ENCODE measurements at places on chromosomes 5 and 9. TPM values are rescaled to one million over a fixed set of nuclear protein-coding genes. Genes with fewer than 3 reads are reported as not detected.

GRCh38 chr5:45697201-45697600 is 1.0 kb upstream of the HCN1 start:
- no peak for DNase-seq

- DNase-seq = no peak
Observed at GRCh38 chr9:72382405-72382804, 17.4 kb upstream of the ZFAND5 start.

- no peak for DNase-seq
Observed at GRCh38 chr9:70205366-70206020, 53.3 kb upstream of the SMC5 start.

Gene CCDC187
- total RNA-seq = not detected

DNA sequence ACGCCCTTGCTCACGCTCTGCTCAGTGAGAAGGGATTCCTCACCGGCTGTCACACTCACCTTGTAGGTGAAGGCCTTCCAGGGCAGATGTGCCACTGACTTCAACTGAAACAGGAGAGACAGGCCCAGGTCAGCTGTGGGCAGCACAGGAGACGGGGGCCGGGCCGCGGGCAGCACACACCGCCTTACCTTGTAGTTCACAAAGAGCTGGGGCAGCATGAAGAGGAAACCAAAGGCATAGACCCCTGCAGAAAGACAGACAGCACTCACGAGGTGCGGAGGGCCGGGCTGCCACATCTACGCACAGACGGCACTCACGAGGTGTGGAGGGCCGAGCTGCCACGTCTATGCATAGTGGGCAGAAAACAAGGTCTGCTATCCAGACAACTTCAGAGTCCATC is 23.3 kb downstream of the CLPTM1L start:
- DNase-seq = no peak

GRCh38 chr5:133642153-133642722 is 29.9 kb upstream of the FSTL4 start:
- no peak for DNase-seq

Gene C7
- under 0.01 TPM for total RNA-seq

DNA sequence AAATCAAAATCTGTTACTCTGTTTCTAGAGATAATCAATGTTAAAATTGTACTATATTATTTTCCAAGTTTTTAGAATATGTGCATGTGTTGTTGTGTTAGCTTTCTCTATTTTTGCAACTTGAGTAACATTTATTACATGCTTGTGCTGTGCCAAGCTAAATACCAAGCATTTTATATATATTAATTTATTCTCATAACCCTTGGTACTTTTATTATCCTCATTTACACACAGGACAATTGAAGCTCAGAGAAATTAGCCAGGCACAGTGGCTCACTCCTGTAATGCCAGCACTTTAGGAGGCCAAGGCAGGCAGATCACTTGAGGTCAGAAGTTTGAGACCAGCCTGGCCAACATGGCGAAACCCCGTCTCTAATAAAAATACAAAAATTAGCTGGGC is 254.0 kb upstream of the DMRT1 start:
- DNase-seq = no peak

GRCh38 chr9:30630459-30630858 is 1754.0 kb upstream of the ACO1 start:
- no peak for DNase-seq

Gene AKNA
- 0.87 TPM for total RNA-seq

GRCh38 chr9:110131499-110131898 is 76.5 kb downstream of the C9orf152 start:
- DNase-seq = peak; percentile 30

Gene OLFM1
- 15.3 TPM for total RNA-seq

- no peak for DNase-seq
Observed at GRCh38 chr5:9707732-9708462, 77.7 kb upstream of the TAS2R1 start.

GRCh38 chr9:133144142-133144903 is 19.4 kb downstream of the GBGT1 start:
- DNase-seq = peak; percentile 75

Gene ANKRD55
- 1.2 TPM for total RNA-seq

DNA sequence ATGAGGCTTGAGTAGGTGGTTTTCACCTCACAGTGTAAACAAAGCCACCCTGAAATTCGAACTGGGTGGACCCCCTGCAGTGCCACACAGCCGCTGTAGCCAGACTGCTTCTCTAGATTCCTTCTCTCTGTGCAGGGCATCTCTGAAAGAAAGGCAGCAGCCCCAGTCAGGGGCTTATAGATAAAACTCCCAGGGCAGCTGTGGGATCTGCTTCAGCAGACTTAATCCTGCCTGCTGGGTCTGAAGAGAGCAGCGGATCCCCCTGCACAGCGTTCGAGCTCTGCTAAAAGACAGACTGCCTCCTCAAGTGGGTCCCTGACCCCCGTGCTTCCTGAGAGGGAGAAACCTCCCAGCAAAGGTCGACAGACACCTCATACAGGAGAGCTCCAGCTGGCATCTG is 71.4 kb downstream of the CARTPT start:
- no peak for DNase-seq

DNA sequence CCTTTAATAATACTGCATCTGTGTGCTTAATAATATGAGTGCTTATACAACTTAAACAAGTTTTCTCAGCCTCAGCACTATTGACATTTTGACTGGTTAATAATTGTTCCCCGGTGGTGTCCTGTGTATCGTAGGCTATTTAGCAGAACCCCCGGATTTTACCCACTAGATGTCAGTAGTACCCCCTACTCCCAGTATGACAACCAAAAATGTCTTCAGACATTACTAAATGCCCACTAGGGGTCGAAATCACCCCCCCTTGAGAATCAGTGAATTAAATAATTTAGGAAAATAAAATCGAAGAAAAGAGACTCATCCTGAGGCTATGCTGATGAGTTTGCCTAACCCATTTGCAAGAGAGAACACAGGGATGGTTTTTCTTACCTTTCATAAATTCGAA is 166.3 kb downstream of the ATP10B start:
- DNase-seq = no peak

DNA sequence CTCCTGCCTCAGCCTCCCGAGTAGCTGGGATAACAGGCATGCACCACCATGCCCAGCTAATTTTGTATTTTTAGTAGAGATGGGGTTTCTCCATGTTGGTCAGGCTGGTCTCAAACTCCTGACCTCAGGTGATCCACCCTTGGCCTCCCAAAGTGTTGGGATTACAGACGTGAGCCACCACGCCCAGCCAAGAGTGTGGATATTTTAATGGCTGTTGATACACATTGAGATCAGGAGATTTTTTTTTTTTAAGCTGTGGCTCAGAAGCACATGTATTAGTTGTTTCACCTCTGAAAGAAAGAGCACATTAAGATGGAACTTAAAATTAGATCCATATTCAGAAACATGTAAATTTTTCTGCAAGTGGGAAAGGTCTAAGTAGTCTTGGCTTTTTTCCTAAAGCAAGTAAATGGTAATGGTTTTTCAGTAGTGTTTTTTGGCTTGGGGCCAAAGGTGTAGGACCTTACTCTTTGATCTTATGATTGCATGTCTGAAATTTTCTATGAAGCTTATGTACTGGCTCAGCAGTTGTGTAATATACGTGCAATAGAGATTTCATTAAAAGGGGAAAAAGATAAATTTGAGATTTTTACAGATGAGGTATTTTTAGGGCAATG is 9.9 kb downstream of the RBM27 start:
- DNase-seq = peak; percentile 40

- DNase-seq = no peak
Observed at GRCh38 chr5:16975950-16976624, 40.0 kb upstream of the MYO10 start.

DNA sequence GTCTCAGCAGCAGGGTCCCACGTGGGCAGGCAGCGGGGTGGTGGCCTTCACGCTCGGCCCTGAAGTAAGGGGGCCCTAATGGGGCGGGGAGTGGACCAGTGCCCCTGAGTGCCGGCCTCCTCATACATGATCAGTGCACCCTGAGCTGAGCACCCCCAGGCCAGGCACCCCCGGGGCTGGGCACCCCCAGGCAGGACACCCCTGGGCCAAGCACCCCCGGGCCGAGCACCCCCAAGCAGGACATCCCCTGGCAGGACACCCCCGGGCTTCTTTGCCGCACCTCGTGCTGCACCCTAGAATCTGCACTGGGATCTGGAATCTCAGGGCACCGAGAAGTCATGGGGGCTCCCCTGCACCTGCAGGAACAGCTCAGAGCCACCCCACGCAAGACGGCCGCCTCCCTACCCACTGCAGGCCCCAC is 51.4 kb downstream of the EXD3 start:
- DNase-seq = no peak

- no peak for DNase-seq
Observed at GRCh38 chr9:137804908-137805630, 72.5 kb upstream of the CACNA1B start.

Gene TMEM174
- not detected for total RNA-seq

GRCh38 chr5:23105021-23105420 is 251.9 kb upstream of the CDH12 start:
- no peak for DNase-seq

GRCh38 chr5:117487556-117487955 is 912.9 kb upstream of the SEMA6A start:
- DNase-seq = no peak

Gene DMRT3
- not detected for total RNA-seq

GRCh38 chr5:163612358-163613149 is 107.1 kb downstream of the MAT2B start:
- no peak for DNase-seq

GRCh38 chr5:124888050-124888506 is 141.6 kb upstream of the ZNF608 start:
- no peak for DNase-seq

DNA sequence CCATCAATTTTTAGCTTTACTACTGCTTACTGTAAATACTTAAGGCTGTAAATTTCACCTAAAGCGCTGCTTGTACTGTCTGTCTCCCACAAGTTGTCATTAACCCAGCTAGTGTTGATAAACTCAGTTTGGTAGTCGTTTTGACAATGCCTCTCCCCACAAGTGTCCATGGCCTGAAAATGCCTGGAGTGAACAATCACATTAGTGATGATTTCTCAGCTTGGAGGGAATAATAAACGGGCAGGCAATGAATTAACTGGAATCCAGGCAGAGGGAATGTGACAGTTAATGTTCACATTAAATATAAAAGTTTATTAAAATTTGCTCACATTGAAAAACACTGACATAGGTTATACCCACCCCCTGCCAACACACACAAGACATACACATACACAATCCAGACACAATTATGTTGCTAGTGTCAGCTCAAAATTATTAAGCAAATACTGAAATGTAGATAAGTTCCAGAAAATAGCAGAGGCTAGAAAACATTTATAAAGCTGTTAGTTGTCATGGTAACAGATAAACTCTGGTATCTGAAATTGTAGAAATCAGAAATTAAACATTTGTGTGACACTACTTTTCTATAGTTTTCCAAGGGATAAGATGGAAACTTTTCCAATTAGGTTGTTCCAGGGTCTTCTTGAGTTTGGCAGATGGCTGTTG is 341.9 kb downstream of the DIRAS2 start:
- DNase-seq = no peak

Gene RALGPS1
- 2.0 TPM for total RNA-seq

Gene NINJ1
- total RNA-seq = 34.7 TPM

- DNase-seq = no peak
Observed at GRCh38 chr5:139513852-139514485, 31.4 kb upstream of the STING1 start.

DNA sequence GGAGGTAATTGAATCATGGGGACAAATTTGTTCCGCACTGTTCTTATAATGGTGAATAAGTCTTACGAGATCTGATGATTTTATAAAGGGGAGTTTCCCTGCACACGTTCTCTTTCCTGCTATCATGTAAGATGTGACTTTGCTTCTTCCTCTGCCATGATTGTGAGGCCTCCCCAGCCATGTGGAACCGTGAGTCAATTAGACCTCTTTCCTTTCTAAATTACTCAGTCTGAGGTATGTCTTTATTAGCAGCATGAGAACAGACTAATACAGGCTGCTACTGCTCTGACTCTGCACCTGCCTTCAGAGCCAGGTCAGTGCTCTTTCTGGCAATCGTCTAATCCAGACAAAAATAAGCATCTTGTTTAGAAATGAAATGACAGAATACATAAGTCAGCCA is 479.2 kb upstream of the TUSC1 start:
- no peak for DNase-seq

DNA sequence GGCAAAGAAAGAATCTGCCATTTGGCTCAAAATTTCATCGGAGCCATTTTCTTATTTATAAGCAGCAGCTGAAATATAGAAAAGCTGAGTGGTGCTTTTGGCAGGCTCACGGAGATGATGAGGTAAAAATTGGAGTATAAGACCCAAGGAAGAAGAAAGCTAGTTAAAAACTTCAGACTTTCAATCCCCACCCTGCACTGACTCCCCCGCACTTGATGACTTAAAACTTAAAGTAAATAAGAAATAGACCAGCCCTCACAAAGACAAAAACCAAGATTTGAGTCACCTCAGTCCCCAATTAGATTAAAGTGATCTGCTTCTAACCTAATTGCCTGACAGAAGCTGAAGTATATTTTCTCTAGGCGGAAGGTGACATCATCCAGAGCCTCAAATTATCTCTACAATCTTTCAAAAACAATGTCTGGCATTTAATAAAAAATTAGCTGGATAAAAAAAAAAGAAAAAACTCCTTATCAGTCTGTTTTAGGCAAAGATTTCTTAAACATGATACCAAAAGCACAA is 124.0 kb upstream of the PJA2 start:
- DNase-seq = no peak

Gene POLR3G
- 3.7 TPM for total RNA-seq

DNA sequence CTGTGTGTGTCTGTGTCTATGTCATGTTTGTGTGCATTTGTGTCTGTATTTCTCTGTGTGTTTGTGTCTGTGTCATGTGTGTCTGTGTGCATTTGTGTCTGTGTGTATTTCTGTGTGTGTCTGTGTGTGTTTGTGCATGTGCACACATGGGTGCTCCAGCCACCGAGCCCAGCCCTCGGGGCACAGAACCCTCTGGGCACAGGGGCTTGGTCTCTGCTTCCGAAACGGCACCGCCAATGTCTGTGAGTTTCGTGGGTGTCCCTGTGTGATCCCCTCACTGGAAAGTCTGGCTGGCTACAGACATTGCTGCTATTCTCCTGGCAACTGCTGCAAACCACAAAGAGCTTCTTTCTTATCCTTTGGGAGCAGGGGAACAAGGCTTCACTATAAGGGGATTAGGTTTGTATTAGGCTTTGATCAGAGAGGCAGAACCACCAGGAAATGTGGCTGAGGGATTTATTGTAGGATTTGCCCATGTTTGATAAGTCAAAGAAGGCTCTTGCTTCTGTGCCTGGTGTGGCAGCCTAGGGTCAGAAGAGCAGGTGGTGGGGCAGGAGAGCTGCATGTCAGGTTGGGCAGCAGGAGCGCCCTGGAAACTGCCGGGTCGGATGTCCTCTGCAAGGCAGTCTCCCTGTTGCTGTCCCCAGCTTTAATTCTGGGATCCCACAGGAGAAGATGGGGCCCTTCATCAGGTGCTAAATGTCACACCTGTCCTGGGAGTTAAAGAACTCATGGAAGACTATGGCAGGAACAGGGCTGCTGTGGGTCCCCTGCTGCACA is 39.6 kb upstream of the FCN1 start:
- DNase-seq = no peak

- DNase-seq = no peak
Observed at GRCh38 chr9:14957109-14957508, 46.9 kb upstream of the FREM1 start.

- peak; percentile 17 for DNase-seq
Observed at GRCh38 chr5:141637123-141637766, 448 bp downstream of the RELL2 start.

Data from lung microvascular endothelial cell (primary cell).